ENCODE measurements at places on chromosomes 11 and 22. TPM values are rescaled to one million over a fixed set of nuclear protein-coding genes. Genes with fewer than 3 reads are reported as not detected.

DNA sequence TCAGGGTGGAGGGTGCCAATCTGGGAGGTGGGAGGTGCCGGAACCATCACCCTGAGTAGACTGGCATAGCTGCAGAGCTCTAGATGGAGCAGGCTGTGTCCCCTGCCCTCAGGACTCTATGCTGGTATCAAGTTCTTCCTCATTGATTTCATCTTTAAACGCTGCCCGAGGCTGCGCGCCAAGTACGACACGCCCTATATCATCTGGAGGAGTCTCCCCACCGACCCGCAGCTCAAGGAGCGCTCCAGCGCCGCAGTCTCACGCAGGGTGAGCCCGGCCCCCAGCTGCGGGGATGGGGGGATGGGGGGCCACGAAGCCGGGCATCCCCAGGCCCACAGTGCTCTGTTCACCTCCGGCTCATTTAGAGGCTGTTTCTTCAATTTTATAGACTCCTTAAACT lies 52.5 kb downstream of the GRAMD4 start:
- no peak for DNase-seq

- DNase-seq: peak; percentile 56
Measured at GRCh38 chr22:36386351-36386899, 1.3 kb downstream of the MYH9 start.

DNA sequence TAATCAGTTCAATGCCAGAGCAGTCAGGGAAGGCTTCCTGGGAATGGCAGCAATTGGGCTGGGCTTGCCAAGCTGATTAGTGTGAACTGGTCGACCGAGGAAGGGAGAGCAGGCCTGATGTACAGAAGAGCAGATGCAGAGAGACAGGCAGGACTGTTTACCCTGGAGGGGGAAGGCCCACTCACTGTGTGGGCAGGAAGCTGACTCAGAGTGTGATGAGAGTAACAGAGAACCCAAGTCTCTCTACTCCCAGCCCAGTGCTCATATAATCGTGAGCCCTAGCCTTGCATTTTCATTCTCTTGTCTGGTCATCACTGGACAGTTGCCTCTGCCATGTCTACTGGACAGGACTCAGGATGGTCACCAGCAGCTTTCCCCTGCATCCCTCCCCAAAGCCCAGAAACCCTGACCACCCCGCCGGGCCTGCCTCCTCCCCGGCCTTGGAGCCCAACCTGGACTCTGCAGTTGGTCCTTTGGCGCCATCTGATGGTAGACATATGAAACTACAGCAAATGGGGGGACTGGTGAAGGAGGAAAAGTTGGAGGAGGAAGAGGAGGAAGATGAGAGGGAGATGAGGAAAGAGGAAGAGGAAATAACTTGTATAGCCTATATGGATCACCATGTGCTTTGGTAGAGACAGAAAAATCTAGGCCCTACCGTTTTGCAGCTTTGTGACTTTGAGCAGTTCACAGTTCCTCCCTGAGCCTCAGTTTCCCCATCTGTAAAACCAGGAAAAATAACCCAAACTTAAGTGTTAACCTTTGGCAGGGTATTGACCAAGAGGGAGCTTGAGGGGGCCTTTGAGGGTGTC lies 43.4 kb upstream of the PRDM11 start:
- peak; percentile 92 for DNase-seq

DNA sequence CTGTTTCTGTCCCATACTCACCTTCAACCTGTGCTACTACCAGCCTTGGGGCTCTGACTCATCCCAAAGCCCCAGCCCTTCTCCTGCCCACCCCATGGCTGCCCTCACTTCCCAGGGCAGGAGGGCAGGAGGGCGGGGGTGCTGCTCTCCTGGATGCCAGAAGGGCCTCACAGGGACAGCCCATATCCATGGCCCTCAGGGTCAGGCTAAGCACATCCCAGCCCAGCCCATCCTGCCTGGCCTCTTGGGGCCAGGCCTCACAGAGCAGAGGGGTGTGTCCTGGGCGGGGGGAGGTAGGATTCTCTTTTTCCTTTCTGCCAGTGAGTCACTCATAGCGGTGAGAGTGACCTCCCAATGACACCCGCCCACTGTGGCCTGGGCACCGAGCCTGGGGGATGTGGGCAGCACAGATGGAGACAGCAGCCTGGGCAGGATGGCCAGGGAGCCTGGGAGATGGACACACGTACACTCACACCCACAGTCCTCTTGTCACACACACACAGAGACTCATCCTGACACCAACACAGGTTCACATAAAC lies 2.4 kb downstream of the LTBP3 start:
- DNase-seq: no peak

GRCh38 chr11:2432628-2433071 lies 11.7 kb downstream of the TRPM5 start:
- no peak for DNase-seq

DNA sequence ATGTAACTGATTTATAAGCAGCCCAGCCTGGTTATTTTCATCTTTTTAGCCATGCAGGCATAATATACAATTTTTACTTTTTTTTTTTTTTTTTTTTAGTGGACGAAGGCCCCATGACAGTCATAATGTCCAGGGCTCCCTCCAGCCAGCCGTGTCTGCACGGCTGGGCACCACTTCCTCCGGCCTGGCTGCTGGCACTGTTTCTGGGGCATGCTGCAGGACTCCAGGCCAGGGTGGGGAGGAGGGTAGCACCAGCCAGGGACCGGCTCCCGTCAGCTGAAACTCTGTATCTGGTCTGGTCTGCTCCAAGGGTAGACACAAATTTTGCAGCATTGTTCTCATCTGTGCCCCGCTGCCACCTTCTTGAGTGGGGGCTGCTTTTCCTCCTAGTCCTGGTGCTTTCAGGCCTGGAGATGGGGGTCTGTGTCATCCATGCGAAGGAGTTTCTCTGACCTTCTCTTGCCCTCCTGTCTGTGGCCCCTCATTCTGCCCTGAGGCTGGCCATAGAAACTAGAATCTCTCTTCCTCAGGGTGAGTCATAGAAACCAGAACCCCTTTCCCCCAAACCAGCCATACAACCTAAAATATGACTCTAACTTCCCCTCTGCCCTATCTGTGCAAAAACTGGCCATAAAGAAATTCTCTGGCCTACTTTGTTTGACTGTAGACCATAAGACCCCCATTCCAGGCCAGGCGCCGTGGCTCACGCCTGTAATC lies 9.2 kb upstream of the RRP7A start:
- DNase-seq: peak; percentile 26

DNA sequence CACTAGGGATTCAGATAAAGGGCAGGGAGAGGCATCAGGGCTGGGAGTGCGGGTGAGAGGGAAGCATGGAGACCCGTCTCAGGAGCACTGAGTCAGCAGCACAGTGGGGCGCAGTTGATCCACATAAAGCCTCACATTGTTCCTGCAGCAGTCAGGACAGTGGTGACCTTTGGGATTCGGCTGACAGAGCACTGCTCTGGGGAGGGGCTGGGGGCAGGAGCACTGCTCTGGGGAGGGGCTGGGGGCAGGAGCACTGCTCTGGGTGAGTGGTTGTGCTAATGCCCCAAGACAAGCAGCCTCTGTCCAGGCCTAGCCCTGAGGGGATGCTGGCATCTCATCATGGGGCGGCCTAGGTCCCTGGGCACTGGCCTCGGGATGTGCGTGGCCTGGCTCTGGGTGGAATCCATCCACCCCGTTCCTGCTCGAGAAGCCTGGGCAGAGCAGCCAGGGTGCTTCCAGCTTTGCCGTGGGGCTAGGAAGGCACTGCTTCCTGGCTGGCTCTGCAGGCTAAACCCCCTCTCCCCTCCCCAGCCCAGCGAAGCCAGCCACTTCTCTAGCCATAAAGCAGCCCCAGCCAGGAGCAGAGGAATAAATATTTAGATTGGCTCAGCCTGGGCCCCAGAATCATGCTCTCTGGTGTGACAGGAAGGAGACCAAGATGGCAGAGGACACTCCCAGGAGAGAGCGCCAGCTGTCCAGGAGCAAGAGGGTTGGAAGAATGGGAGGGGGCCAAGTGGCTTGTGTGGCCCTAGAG lies 7.3 kb downstream of the OAF start:
- DNase-seq: peak; percentile 59

GRCh38 chr22:33896154-33896553 lies 24.1 kb downstream of the LARGE1 start:
- no peak for DNase-seq

DNA sequence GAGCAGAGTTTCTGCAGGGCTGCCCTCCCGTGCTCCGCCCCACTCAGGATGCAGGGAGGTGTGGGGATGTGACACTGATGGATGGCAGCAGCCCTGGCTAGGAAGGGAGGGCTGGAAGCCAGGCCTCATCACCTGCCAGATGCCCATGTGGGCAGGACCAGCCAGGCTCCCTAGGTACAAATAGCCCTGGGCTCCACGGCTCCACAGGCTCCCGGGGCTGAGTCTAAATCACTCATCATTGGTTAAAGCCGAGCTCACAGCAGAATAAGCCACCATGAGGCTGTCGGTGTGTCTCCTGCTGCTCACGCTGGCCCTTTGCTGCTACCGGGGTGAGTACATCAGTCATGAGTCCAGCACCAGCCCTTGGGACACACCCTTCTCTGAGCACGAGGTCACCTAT lies at the start of gene SCGB1D1:
SCGB1D1 (plus strand) TSS at position 206 of the 400 bp plus-strand sequence; CDS start at position 275, 69 bp downstream.
- DNase-seq: no peak

DNA sequence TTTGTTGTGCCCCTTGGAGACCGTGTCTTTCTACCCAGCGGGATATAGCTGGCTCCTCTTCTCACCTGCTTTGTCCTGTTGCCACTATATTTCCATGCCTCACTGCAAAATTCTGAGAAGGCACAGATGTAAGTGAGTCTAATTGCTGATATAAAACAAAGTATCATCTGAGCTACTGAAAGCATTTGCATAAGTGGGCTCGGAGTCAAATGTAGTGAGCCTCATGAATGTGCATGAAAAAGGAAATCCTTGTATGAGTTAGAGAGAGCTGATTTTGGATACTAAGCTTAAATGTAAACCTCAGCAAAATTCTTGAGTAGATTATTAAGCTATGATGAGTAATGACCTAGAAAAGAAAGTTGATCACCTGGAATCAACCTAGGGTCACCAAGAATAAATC lies 13.9 kb downstream of the OVCH2 start:
- DNase-seq: no peak

DNA sequence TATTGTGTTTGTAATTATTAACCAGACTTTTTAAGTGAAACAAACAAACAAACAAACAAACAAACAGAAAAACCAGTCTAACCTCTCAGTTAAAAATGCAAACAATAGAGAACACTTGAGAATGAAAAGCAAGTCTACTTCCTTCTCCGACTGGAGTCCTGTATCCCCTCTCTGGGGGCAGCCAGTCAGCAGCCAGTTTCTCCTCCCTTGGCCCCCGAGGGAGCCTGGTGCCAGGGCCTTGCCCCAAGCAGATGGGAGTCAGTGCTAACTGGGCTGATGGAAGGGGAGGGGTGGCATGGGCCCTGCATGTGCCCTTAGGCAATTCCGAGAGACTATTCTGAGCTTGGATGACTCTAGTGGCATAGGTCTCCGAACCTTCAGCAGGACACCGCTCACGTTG lies 137.2 kb downstream of the GRIK4 start:
- DNase-seq: no peak

GRCh38 chr11:27282806-27283205 lies 80.2 kb downstream of the CCDC34 start:
- no peak for DNase-seq

DNA sequence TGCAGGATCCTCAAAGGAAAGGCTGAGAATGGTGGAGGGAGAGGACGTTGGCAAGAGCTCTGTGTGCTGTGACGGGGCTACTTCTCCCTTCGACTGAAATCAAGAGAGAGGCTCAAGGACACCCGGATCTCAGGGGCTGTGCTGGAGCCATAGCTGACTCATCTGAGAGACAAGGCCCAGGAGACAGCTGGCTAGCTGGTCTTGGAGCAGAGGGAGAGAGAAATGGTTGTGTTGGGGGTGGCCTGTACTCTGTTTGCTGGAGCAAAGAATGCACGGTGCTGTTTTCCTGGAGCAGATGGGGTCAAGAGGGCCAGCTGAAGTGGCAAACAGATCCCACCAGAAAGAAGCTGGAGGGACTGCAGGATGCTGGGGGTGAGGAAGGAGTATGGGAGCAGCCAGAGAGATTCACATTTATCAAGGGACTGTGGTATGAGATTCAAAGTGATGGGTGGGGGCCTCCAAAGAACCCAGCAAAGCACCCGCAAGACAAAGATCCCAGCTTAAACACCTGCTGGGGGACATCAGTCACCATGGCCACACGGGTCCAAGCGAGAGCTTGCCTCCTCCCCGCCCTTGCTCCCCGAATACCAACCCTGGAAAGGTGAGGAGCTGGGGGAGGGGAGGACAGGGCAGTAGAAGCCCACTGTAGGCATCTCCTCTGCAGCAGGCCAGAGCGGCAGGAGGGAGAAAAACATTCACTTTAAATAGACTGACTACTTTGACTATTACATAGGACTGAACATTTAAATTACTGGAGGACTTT lies 40.8 kb downstream of the MAP6 start:
- peak; percentile 51 for DNase-seq

DNA sequence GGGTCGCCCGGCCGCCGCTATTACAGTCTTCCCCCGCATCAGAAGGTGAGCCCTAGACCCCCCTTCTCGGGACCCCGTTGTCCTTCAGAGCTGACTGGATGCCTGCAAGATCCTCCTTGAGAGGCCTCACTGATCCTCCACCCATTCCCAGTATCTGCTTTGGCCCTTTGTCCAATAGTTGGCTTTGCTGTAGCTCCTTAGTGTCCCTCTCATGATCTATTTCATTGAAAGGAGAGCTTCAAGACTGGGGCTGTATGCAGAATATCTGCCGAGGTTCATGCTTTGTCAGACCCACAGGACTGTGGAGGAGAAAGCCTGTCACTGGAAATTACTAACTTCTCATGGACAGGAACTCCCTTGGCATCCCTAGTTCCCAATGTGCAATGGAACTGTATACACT lies 499 bp downstream of the DLAT start:
- DNase-seq: no peak

- no peak for DNase-seq
Measured at GRCh38 chr11:34262531-34263081, 95.2 kb downstream of the ABTB2 start.

DNA sequence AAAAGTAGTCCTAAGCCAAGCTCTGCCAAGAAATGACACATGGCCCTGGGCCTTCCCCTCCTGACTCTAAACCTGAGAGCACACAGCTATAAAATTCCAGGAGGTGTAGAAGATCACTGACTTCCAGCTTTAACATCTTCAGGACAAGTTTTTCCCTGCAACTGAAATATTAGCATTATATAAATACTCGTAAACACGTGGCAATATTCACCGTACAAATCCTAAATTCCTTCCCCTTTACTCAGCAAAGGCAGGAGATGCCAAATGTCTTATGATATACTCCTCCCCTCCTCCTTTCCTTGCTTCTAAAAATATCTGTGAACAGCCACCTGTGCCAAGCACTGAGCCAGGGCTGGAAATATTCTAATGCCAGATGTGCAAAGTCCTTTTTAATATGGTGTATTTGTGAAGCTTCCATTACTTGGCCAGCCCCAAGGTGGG lies 194.0 kb downstream of the LARGE1 start:
- DNase-seq: no peak

DNA sequence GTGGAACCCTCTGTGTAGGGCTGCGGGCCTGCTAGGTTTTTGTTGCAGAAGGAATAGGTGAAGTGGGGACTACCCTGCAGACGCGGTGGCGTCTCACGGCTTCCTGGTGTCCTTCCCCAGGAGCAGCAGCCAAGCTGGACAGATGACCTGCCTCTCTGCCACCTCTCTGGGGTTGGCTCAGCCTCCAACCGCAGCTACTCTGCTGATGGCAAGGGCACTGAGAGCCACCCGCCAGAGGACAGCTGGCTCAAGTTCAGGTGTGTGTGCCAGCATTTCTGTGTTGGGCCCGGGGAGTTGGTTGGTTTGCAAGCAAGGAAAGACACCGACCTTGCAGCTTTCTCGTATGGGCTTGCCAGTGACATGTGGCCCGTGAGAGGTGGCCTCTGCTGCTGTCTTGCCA lies 15.3 kb downstream of the TAB1 start:
- no peak for DNase-seq

GRCh38 chr22:16970446-16970845 lies 37.6 kb downstream of the GAB4 start:
- no peak for DNase-seq

The C1QTNF6 gene
- 4.9 TPM for total RNA-seq

The KCNJ1 gene
- total RNA-seq: 0.07 TPM

The C11orf68 gene
- 23.9 TPM for total RNA-seq

The NPAS4 gene
- not detected for total RNA-seq

Measured in H7 (cell line).